ENCODE measurements at places on chromosomes 13 and 19. TPM values are rescaled to one million over a fixed set of nuclear protein-coding genes. Genes with fewer than 3 reads are reported as not detected.

Gene ANGPTL8
- not detected for polyA plus RNA-seq

Gene KCNK6
- 3.6 TPM for polyA plus RNA-seq

Gene ZNF728
- not detected for polyA plus RNA-seq

Gene SPACA4
- polyA plus RNA-seq, result not detected

Gene ZNF222
- polyA plus RNA-seq, result 6.2 TPM

Gene COL5A3
- polyA plus RNA-seq, result not detected

Gene PSG6
- polyA plus RNA-seq, result not detected

Gene C19orf33
- polyA plus RNA-seq, result 0.83 TPM

Gene CLDN10
- not detected for polyA plus RNA-seq

Gene WDR87
- polyA plus RNA-seq, result not detected

Gene ICAM3
- polyA plus RNA-seq, result 230 TPM

Gene ZNF585A
- 46.1 TPM for polyA plus RNA-seq

Gene RNASEH2A
- 27.4 TPM for polyA plus RNA-seq

Measured in IgD-negative memory B cell (primary cell).